ENCODE measurements at places on chromosomes 4 and X. TPM values are rescaled to one million over a fixed set of nuclear protein-coding genes. Genes with fewer than 3 reads are reported as not detected.

The CD38 gene
- total RNA-seq: not detected

The FGFRL1 gene
- 14.7 TPM for total RNA-seq

The GJB1 gene
- not detected for total RNA-seq

The CLDN34 gene
- not detected for total RNA-seq

The BGN gene
- not detected for total RNA-seq

The SSX2 gene
- not detected for total RNA-seq

The TNMD gene
- total RNA-seq: not detected

The ASB5 gene
- not detected for total RNA-seq

The NPY5R gene
- total RNA-seq: not detected

The TLR3 gene
- total RNA-seq: 0.38 TPM

The HELT gene
- not detected for total RNA-seq

The NPFFR2 gene
- total RNA-seq: 0.26 TPM

GRCh38 chr4:37648084-37648817 lies 37.9 kb downstream of the RELL1 start:
- peak; percentile 94 for DNase-seq

GRCh38 chrX:148530464-148531077 lies 30.2 kb downstream of the AFF2 start:
- DNase-seq: peak; percentile 10

- no peak for DNase-seq
Observed at GRCh38 chrX:128800138-128800537, 723.2 kb downstream of the SMARCA1 start.

GRCh38 chrX:8720136-8720535 lies 11.8 kb downstream of the ANOS1 start:
- no peak for DNase-seq

DNA sequence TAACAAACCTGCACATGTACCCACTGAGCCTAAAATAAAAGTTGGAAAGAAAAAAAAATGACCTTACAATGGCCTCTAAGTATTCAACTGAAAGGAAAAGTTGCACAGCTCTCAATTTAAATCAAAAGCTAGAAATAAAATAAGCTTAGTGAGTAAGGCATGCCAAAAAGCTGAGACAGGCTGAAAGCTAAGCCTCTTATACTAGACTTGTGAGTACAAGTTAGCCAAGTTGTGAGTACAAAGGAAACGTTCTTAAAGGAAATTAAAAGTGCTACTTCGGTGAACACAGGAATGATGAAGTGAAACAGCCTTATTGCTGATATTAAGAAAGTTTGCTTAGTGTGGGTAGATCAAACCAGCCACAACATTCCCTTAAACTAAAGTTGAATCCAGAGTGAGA lies 707.9 kb upstream of the PITX2 start:
- peak; percentile 15 for DNase-seq

DNA sequence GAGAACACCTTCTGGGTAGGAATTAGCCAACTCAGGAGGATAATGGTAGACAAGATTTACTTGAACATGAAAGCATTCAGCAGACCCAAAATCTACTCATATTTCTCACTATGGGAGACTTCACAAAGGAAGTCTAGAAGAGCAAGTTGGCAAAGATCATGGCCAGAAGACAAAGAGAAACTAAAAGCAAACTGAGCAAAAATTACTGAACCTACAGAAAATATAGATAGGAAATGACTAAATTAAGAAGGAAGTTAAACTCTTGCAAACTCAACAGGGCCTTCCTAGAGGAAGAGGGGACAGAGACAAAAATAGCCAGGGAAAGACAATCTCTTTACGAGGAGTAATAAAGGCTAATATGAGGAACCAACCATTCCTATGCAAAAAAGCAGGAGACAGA lies 18.7 kb downstream of the CORIN start:
- no peak for DNase-seq

- DNase-seq: peak; percentile 5
Observed at GRCh38 chr4:42396752-42397634, at the start of gene SHISA3. SHISA3 (plus strand) TSS chr4:42397488; CDS start chr4:42398057, 569 bp downstream.

DNA sequence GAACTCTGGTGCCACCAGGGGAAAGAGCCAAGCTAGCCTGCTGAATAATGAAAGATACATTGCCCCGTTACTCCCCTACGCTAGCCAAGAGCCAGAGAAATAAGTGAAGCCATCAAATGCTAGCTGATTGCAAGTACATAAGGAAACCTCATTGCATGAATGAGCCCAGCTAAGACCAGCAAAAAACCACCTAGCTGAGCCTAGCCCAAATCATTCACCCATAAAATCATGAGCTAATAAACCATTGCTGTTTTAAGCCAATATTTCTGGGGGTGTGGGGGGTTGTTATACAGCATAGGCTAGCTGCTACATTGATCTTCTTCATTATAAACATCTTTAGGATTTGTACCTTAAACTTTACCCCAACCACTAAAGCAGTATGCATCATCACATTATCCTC lies 15.4 kb upstream of the EDNRA start:
- DNase-seq: no peak

DNA sequence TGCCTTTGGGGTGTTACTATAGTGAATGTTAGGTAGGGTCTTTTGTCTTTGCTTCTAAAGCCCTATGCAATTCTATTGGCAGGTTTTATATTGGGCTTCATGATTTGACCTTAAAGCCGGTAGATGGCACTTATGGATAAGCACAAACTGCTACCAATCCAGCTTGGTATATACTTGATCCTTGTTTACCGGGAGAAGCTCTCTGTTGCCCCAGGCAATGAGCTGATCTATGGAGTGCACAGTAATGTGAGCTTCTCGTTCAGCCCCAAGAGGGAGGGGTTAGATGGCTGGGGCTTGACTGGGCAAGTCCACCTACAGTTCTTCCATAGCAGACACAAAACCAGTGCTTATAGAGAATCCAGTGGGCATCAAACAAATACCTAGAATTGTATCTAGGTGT lies 287.2 kb upstream of the CT83 start:
- peak; percentile 85 for DNase-seq

DNA sequence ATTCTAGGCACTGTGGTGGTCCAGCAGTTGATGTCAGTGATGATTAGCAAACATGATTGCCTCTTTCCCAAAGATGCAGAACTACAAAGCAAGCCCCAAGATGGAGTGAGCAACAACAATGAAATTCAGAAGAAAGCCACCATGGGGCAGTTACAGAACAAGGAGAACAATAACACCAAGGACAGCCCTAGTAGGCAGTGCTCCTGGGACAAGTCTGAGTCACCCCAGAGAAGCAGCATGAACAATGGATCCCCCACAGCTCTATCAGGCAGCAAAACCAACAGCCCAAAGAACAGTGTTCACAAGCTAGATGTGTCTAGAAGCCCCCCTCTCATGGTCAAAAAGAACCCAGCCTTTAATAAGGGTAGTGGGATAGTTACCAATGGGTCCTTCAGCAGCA lies 365.3 kb downstream of the MAPK10 start:
- DNase-seq: no peak

GRCh38 chrX:44308869-44309268 lies 34.6 kb downstream of the EFHC2 start:
- DNase-seq: no peak

DNA sequence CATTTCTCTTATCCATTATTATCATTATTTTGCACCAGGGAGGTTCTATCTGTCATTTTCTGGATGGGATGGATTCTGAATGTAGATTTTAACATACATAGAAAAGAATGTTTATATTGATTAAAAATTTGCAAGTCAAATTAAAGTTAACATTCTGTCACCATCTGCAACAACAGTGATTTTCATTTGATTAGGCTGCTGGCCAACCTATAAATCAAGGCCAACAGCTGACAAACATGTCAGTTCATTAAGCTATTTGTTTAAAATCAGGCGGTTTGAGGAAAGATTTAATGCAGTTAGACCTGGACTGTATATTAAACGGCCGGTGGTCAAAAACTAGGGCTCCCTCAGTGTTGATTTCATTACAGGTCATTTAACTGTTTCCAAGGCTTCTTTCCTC lies 109.5 kb upstream of the CBR4 start:
- no peak for DNase-seq

GRCh38 chr4:69116645-69117321 lies 20.5 kb downstream of the UGT2B7 start:
- no peak for DNase-seq

DNA sequence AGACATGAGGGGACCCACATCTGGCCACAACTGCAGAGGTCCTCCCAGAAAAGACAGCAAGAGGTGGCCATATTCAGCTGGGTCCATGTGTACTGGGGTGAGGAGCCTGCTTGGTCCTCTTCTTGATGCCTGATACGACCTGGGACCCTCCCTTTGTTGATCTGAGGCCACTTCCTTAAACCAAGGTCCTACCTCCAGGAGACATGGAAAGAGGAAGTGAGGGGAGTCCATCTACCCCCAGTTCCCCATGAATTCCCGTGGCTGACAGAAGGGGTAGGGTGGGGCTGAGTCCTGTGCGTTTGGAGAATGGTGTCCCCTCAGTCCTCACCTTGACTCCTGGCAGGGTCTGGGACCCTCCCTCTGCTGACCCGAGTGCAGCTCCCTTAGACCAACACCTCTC lies 2.1 kb downstream of the MAGEA10 start:
- DNase-seq: no peak

DNA sequence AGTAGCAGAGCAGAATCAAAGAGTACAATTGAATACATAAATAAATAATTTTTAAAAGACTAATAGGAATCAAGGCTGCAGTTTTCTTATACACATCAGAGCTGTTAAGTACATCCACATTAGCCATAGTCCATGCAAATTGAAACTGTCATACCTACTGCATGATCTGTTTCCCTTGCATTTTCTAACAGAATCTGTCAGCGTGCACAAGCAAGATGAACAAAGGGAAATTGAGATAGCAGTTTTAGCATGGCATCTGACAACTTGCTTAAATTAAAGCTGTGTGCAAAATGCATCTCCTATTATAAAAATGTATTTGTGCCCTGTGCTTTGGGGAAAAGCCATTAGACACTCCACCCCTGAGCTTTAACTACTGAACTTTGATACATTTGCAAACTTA lies 703.5 kb upstream of the GRID2 start:
- DNase-seq: no peak

DNA sequence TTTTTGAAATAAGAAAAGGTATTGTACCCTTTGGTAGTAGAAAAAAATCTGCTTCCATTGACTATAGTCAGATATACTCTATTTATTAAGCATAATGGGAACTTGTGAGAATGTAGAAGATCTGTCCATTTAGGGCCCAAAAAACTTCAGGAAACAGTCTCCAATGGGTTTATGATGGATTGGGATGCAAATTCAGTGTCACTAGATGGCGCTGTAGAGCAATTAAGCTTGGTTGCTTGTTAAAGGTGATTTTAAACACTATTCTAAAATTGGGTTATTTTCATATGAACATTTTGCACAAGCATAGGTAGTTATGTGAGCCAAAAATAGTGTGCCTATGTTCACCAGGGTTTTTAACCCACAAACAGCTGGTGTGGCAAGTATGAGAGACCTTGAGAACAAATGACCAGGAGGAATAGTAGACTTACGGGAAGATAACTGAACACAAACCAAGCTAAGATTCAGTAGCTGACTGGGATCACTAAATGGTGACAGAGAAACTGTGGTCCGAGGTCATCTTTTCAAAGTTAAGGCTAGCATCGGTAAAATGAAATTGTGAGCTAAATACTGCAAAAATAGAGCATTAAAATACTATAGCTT lies 80.3 kb upstream of the LSM6 start:
- DNase-seq: peak; percentile 70

DNA sequence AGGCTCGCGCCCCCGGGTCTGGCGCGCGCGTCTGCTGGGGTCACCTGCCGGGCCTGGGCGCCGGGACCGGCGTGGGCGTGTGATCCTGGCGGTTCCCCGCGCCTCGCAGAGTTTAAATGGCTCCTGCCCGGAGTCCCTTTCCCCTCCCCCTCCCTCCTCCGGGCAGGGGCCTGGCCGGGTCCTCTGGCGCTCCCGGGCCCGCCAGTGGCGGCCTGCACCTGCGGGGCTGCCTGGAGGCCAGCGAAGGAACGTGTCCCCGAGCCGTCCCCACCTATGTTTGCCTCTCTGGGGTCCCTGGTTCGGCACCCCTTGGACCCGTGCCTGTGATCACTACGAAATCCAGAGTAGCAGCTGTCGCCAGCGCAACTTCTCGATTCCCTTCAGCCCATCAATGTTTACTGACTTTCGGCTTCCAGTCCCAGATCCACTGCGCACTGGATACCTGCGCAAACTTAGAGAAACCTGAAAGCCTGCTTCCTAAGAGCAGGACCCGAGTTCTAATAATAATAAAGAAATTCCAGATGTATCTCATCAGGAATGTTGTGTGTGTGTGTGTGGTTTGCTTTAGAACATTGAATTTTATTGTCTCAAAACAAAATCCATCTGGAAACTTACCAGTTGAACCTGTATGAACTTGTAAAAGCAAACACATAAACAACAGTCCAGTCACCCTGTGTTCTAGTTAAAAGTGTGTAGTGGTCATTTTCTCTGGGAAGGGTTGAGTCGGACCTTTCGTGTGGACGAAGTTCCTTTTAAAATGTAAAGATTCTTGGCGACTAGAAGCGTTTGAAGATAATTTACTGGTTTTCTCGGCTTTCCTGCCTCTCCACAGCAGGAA lies 788 bp downstream of the SHROOM2 start:
- peak; percentile 45 for DNase-seq

GRCh38 chr4:75248770-75249407 lies 265.3 kb downstream of the RCHY1 start:
- DNase-seq: peak; percentile 81

DNA sequence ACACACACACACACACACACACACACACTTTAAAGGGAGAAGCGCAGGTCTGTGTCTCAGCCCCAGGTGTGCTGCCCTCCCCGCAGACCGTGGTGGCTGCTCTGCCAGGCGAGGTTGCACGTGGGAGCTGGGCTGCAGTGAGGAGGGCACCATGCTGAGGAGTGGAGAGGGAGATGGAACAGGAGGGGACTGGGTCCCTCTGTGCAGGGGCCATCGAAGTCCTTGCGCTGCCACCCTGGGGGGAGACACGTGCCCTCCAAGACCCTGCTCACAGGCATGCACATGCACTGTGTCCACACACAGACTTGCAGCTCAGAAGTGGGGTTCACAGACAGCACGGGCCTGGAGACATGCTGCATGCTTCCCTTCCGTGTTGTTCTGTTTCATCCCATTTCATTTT lies 65.5 kb upstream of the HGFAC start:
- no peak for DNase-seq

DNA sequence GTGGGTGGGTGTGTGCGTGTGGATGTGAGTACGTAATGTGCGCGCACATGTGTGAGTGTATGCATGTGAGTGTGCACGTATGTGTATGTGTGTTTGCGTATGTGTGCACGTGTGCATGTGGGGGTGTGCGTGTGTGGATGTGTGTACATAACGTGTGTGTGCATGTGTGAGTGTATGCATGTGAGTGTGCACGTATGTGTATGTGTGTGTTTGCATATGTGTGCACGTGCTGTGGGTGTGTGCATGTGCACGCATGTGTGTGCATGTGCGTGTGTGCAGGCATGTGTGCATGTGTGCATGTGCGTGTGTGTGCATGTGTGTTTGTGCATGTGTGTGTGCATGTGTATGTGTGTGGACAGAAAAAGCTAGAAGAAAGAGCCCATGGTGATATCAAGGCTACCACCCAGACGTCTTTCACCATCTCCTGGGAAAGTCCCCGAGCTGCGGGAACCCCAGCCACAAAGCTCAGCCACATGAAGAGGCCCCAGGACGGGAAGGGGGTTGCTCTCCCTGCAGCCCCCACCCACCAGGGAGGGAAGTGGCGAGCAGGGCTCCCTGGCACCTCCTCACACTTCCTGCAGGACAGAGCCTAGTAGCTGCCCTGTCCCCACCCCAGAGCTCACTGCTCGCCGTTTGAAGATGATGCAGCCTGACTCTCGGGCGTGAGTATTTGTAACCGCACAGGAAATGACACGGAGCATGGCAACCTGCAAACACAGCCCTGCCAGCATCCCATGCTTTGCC lies 108.3 kb downstream of the DCTD start:
- DNase-seq: peak; percentile 34
